ENCODE measurements at places on chromosomes 3 and 15. TPM values are rescaled to one million over a fixed set of nuclear protein-coding genes. Genes with fewer than 3 reads are reported as not detected.

Gene ADAMTS7
- total RNA-seq = 31.0 TPM

Gene LMAN1L
- 20.6 TPM for total RNA-seq

DNA sequence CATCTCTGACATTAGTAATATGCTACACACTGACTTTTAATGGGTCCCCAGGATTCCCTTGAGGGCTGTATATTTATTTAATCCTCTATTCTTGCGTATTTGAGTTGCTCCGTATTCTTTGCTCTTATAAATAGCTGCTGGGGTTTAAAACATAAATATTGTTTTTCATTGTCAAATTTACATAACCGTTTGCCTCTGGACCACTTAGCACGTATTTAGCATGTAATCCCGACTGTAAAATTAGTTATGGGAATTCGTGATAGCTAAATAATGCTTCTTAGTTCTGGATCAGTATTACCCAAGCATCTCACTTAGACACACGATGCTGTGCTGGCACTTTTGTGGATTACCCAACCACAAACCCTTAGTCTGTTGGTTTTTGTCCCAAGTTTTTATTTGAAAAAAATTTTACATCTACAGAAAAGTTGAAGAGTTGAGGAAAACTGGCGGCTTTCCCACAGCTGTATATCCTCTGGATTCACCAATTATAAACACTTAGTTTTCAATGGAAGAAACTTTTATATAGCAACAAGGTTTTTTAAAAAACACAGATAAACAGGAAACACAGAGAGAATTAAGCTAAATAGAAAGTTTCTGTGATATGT lies 296.8 kb upstream of the TPM1 start:
- DNase-seq = no peak

DNA sequence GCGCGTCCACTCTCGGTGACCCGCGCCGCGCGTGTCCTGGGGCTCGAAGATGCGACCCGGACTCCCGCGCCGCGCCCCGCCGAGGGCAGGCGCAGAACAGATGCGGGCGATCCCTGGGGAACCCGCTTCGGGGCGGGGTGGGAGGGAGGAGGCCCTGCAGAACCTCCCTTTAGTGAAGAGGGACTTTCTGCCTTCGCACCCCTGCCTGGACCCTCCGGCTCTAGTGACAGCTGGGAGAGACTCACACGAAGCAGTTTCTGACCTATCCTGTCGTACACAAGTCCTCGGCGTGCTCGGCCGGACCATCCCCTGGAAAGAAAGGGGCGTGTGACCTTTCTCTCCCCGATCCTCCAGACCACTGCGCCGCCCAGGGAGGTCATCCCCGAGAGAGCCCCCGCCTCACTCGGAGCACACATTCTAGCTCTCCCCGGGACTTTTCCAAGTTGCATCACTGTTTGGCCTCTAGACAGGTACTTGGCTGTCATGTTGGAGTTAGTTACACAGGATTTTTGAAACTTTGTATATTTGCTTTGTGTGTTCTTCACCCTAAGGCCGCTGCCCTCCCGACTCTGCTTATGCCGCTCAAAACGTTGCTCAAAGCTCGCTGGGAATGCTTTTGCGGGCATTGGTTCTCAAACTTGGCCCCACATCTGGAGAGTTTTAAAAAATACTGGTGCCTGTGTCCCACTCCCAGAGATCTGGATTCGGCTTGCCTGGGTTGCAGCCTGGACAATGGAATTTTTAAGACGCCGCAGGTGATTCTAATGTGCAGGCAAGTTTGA lies 582 bp downstream of the CGNL1 start:
- DNase-seq = peak; percentile 50

DNA sequence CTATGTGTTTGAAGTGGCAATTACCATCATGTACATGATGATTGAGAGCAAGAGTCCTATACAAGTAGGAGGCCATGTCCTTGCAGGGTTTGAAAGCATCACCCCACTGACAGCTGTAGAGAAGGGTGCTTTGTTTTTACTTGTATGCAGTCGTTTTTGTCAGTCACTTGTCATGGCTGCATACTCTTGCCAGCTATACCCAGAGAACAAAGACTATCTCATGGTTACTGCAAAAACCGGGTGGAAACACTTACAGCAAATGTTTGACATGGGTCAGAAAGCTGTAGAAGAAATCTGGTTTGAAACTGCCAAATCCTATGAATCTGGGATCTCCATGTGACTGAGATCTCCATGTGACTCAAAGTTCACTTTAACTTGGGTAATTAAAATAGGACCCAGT lies 6.9 kb upstream of the PSMA4 start:
- no peak for DNase-seq

DNA sequence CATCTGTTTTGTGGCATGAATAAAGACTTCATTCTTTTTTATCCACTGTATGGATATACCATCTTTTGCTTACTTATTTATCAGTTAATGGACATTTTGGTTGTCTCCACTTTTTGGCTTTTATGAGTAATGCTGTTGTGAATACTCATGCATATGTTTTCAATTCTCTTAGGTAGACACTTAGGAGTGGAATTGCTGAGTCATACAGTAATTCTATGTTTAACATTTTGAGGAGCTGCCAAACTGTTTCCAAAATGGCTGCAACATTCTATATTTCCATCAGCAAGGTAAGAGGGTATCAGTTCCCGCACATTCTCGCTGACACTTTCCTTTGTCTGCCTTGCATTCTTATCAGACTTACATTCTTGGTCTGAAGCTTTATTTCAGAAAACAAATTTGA lies 191.1 kb downstream of the WNT5A start:
- no peak for DNase-seq

DNA sequence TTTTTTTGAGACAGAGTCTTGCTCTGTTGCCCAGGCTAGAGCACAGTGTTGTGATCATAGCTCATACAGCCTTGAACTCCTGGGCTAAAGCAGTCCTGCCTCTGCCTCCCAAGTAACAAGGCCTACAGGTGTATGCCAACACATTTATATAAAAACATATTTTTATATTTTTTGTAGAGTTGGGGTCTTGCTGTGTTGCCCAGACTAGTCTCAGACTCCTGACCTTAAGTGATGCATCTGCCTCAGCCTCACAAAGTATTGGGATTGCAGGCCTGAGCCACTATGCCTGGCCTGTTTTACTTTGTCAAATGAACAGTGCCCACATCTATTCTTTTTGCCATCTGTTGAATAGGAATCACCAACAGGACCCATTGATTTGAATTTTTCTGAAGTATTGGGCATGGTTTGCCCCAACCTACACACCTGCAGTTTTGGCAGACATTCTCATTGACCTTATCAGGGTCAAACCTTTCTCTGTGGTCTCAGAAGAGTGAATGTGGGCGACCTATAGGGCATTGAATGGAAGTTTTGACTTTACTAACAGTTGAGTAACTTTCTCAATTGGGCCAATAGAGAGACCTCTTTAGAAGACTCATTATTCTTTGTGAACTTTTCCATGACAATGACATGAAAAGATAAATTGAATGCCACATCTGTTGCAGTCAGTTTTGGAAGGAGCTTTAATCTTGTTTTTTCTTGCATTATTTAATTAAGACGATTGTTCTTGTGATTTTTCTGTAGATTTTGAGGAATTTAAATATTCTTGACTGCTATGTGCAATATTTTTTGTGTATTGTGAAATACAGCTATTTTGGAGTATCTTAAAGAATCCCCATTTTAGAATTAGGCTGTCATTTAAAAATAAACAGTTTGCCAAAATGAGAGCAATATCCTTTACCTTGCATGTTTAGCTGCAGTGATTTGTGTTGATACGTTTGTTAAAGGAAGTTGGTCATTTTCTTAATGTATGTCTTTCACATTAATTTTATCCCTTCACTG lies 2.7 kb downstream of the IREB2 start:
- no peak for DNase-seq

Measured in Right ventricle myocardium superior (tissue), 1 donor.